T follicular helper cell (primary cell): ENCODE measurements at places on chromosomes 2 and 18.

DNA sequence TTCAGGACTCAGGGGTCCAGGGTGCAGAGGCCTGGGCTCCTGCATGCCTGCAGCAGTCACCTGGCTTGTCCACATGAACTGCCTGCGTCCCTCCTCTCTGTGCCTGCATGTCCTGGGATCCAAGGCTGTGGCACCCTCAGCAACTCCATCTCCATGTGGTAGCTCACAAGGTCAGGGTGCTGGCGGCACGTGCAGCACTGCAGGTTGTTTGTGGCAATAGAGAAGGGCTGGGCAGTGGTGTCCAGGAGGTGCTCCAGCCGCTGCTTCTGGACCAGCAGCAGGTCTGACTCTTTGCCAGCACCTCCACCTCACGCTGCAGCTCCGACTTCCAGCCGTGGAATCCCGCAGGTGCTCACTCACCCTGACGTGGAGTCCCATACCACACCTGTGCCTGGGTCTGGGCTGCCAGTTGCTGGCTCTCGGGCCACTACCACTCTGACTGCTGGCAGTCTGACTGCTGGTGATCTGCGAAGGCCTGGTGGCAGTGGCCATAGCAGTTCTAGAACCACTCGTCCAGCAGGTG, 28.8 kb upstream of the IMP4 start:
- DNase-seq = no peak

DNA sequence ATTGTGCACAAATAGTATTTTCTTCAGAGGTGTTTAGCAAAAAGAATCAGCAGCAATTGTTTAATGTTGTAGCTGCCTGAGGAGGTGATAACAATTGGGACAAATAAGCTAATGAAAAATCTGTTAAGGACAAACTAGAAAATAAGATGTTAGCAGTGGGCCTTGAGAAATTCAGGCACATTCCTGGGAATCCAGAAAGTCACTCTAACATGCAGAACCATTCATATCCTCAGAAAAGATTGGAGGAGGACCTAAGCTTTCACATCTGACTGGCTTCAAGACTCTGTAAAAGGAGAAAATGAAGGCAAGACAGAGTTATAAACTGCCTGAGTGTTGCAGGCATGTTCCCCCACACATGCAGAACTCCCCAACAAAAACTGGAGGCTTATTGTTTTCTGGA, 353.5 kb upstream of the RGPD4 start:
- DNase-seq = no peak

- DNase-seq = no peak
Observed at GRCh38 chr2:71530641-71531332, 77.4 kb downstream of the DYSF start.

DNA sequence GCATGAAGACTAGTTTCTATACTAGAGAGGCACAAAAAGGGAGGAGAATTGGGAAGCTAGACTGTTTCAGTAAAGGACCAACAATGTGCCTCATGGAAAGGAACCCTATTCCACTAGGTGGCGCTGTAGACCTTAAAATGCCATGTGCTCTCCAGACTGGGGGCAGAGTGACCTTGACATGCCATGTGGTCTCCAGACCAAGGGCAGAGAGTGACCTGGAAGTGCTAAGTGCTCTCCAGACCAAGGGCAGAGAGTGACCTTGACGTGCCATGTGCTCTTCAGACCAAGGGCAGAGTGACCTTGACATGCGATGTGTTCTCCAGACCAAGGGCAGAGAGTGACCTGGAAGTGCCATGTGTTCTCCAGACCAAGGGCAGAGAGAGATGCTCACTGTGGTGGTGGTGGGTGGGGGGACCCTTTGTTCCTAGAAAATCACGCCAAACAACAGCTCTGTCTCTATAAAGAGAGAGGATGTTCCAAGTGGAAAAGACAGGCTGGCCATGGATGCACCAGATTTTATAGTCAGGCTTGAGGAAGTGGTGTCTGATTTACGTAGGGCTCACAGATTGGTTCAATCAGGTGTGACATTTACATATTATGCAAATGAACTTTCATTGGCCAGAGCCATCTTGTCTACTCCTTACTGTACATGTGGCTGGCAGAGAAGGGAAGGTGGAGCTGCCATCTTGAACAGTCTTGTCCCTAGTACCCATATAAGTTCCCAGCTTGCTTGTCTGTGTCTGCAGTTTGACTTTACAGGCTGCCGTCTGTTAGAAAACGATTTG, 344.0 kb upstream of the DDX18 start:
- no peak for DNase-seq

DNA sequence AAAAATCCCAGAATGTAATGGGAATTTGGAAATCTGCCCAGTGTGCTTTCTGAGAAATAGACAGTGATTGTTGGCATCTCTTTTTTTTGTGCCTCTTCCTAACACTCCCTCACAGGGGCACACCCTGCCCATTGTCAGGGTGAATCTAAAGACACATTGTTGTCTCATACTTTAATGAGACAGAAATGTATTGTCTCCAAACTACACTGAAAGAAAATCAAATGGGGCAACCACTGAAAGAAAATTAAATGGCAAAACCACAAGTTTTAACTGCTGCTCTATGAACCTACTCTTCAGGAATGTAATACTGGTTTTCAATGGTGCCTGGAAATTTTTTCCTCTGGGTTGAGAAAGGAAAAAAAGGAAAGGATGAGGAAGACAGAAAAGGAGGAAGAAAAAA, 43.2 kb upstream of the GLS start:
- no peak for DNase-seq

- no peak for DNase-seq
Observed at GRCh38 chr2:143524119-143524553, 394.9 kb downstream of the ARHGAP15 start.

- DNase-seq = peak; percentile 76
Observed at GRCh38 chr18:3450012-3450798, at the start of gene TGIF1. Gene TGIF1, plus strand, starts transcription at chr18:3450172. Its CDS starts 318 bp downstream, at chr18:3450490.

DNA sequence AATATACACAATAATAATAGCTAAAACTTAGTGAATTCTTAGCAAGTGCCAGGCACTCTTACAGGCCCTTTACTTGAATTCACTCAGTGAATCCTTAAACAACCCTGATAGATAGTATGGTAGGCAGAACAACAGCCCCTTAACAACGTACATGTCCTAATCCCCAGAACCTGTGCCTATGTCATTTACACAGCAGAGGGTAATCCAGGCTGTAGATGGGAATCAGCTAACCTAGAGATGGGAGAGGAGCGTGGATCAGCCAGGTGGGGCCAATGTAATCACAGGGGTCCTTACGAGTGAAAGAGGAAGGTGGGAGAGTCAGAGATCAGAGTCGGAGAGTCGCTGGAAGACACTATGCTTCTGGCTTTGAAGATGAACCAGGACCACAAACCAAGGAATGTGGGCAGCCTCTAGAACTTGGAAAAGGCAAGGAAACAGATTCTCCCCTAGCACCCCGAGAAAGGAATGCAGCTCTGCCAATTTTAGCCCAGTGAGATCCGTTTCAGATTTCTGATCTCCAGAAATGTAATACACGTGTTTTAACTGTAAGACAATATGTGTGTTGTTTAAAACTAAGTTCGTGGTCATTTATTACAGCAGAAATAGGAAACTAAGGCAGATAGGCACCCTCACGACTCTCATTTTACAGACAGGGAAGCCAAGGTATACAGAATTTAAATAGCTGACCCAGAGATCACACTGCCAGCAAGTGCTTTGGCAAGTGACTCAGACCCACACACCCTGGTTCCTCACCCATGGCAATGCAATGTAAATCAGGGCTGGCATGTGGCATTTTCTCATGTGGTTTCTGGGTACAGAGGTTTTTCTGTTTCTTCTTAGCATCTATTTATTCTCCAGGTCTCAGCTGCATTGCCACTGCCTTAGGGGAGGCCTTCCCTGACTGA, 68.9 kb downstream of the DOCK10 start:
- no peak for DNase-seq

DNA sequence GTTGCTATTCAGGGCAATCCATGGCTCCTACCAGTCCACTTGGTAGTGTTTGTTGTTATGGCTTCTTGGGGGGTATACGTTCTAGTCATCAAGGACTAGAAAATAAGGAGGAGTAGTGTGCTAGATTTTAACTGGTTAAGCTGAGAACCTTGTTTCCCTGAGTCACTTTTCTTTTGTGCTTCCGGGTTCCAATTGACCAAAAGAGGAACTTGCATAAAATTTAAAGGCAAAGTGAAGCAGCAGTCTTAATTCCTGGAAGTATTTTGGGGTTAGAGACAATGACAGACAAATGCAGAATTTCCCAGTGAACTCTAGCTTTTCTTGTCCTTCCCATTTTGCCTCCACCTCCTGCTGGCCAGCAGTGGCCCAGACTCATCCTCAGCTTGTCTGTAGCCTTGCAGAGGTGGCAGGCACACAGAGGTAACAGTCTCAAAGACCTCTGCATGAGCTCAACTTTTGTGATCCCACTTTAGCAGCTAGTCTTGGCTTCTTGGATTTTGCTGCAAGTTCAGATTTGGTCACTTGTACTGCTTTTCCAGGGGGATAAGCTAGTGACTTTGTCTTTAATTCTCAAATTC, 1105.8 kb upstream of the NXPH2 start:
- DNase-seq = no peak

GRCh38 chr2:17646081-17646554, 105.6 kb downstream of the VSNL1 start:
- no peak for DNase-seq

GRCh38 chr18:52682260-52682659, 342.3 kb downstream of the DCC start:
- no peak for DNase-seq

DNA sequence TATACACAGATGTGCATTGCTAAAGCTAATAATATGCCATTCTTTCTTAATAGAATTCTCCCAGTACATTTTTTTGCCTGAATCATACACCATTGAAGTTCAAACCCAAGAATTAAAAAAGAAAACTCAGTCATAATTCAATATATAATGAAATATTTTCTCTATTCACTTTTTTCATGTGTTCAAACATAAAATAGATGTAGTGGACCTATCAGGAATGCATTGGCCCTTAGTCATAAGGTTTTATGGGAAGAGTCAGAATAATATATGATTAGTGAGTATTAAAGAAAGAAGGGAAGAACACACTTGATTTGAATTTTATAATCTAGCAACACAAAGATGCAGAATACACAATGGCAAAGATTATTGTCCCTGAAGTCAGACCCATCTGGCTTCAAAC, 297.0 kb upstream of the COL3A1 start:
- DNase-seq = no peak

DNA sequence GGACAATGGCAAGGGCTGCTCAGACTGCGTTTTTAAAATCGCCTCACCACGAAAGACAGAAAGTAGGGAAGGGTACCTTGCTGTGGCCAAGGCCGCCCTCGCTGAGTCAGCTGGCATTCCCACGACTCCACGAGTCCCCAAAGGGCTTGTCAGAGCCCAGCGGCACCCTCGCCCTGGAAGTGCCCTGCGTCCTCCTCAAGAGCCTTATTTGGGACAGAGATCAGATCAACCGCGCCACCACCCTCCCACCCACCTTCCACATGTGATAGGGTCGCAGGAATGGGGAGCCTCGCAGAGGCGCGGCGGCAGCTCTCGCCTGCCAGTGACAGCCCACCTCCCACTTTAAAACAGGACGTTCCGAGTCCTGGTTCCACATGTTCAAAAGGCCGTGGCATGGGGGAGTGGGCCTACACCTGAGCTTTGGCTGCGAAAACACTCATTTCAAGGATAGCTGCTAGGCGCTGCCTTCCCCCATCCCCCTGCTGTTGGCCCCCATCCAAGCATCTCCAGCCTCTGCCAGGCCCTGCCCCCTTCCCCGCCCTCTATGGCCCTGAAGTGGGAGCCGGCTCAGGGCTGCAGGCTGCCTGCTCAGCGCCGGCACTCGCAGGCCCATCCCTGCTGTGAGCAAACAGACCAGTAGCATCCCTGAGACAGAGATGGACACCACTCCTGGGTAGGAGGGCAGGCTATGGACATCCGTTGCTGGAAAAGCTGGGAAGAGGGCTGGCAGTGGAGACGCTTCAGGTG, 38.1 kb upstream of the ARHGEF4 start:
- DNase-seq = no peak

- no peak for DNase-seq
Observed at GRCh38 chr18:46468426-46469180, 188.4 kb downstream of the LOXHD1 start.

GRCh38 chr18:36176711-36177110, 10.6 kb upstream of the MOCOS start:
- no peak for DNase-seq

- no peak for DNase-seq
Observed at GRCh38 chr18:44803019-44803650, 122.4 kb downstream of the SETBP1 start.

DNA sequence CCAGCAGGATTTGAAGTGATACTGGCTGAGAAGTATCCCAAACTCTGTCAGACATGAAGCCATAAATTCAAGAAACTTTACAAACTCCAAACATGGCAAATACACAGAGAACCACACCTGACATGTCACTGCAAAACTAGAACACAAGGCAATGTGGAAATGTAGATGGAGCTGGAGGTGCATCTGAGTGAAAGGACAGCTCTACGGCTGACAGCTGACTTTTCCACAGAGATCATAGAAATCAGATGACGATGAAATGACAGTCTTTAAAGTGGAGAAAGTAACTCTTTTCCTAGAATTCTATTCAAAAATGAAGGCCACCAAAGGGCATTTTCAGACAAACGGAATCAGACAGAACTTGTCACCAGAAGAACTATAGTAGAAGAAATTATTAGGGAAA, 97.5 kb downstream of the LDLRAD4 start:
- no peak for DNase-seq

GRCh38 chr2:105746177-105747080, 1.7 kb downstream of the NCK2 start:
- peak; percentile 70 for DNase-seq

- DNase-seq = no peak
Observed at GRCh38 chr2:51085420-51086068, 53.6 kb upstream of the NRXN1 start.

- no peak for DNase-seq
Observed at GRCh38 chr18:21049306-21049705, 62.3 kb downstream of the ROCK1 start.

DNA sequence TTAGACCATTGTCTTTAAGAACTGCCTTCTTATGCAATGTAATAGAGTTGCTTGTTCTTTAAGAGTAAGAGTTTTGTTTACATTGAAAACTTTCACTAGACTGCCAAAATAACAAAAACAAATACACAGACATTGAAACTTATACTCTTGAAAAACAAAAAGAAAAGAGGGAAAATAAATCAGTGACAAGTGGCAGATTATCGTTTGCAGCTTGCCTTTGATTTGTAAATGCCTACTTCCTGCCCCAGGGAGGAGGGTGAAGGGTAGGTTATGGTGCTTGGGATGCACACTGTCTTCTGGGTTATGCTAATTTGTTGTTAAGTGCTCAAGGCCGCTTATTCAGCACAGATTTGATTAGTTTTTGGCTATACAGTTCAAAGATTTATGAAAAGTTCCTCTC, 198.7 kb downstream of the TGIF1 start:
- no peak for DNase-seq
